ENCODE measurements at places on chromosomes 13 and 19.
A peak's percentile ranks its signal among the peaks of the same experiment; 100 is the strongest.

- no peak for DNase-seq
These were observed 1691.7 kb upstream of the PCDH20 start for GRCh38 chr13:63107179-63107943.

DNA sequence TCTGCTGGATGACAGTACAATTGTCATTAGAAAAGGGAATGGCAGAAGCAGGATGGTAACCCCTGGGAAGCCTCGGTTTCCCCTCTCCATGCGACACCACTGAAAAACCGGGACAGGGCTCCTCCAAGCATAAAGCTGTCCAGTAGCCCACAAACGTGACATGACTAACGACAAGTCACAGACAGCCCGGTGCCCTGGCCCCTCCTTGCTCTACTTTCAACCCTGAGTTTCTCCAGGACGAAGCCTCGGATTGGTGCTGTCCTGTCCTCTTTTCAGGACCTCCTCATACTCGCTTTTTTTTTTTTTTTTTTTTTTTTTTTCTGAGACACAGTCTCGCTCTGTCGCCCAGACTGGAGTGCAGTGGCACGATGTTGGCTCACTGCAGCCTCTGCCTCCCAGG is 16.3 kb downstream of the DPP9 start:
- DNase-seq = no peak

GRCh38 chr19:49861541-49862378 is 5.6 kb downstream of the PNKP start:
- no peak for DNase-seq

- no peak for DNase-seq
These were observed 222.6 kb upstream of the MAB21L1 start for GRCh38 chr13:35698911-35699576.

DNA sequence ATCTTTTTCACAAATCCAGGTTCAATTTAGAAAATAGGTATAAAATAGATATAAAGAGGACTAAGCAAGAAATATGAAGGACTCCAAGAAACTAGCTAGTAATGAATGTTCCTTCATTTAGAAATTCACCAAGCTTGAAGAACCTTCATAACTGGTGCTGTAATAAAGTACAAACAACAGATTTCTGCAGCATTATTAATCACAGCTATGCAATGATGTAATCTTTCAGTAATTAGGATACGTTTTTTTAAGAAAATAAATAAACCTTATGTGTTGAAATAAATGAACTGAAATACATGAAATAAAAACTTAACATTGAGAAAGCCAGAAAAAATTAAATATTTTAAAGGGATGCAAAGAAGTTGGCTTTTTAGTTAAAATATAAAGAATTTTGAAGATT is 236.1 kb downstream of the RGCC start:
- DNase-seq = no peak

- no peak for DNase-seq
These were observed 16.4 kb downstream of the KATNAL1 start for GRCh38 chr13:30290812-30291436.

DNA sequence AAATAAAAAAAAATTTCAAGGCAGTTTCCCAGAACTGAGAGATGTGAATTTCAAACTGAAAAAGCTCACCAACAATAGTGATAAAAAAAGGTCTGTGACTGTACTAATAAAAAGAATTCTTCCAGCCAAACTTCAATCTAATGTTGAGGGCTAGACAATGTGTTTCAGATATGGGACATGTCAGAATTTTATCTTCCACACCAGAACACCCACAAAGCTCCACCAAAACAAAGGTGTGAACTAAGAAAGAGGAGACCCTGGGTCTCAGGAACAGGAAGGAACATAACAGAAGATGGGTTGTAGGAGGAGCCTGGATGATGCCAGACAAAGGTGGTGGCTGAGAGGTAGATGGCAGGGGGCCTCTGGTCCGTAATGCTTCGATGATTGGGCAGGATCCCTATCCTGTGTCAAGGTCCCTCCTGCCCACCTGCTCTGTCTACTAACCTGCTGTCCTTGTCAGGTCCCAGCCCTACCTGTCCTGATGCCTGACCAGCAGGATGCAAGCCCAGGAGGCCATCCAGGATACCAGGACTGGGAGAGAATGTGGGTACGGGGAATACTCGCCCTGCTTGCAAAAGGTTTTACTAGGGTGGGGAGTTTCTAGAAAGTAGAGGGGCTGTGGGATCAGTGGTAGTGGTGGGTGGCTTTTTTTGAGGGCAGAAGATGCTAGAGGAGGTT is 4.5 kb downstream of the MZF1 start:
- peak; percentile 11 for DNase-seq

DNA sequence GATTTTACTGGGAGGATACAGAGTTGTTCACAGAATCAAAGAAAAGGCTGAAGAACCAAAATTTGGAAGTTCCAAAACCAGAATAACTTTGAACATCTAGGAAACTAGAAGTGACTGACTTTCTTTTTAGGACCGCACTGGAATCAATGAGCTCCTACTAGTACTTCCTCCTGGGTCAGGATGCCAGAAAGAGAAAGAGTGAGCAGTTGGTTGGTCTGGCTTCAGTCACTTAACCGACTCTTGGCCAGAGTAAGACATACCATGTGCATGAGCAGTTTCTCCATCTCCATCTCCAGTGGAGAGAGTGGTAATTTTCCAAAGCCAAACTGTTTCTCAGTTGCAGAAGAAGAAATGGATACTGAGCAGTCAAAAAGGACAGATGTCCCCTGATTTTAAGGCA is 27.1 kb upstream of the MTUS2 start:
- DNase-seq = no peak

DNA sequence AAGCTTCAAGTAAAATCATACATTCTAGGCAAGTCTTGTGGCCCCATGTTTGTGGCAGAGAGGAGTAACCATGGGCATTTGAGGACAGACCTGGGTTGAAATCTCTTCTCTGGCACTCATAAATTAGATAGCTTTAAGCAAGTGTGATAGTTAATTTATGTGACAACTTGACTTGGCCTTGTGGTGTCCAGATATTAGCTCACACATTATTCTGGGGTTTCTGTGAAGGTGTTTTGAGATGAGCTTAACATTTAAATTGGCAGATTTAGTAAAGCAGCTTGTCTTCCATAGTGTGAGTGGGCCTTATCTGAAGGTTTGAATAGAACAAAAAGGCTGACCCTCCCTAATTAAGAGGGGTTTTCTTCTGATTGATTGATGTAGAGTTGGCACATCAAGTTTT is 161.4 kb upstream of the SPRY2 start:
- no peak for DNase-seq

- no peak for DNase-seq
These were observed 22.2 kb downstream of the AP2S1 start for GRCh38 chr19:46828484-46828883.

GRCh38 chr19:21396893-21397572 is at the start of gene ZNF493:
Gene ZNF493 (plus strand): TSS chr19:21397133. CDS start chr19:21397238, 105 bp downstream.
- peak; percentile 91 for DNase-seq

GRCh38 chr19:39502640-39503417 is 4.1 kb downstream of the DLL3 start:
- DNase-seq = peak; percentile 79

- no peak for DNase-seq
These were observed 30.0 kb downstream of the HS6ST3 start for GRCh38 chr13:96119921-96120320.

DNA sequence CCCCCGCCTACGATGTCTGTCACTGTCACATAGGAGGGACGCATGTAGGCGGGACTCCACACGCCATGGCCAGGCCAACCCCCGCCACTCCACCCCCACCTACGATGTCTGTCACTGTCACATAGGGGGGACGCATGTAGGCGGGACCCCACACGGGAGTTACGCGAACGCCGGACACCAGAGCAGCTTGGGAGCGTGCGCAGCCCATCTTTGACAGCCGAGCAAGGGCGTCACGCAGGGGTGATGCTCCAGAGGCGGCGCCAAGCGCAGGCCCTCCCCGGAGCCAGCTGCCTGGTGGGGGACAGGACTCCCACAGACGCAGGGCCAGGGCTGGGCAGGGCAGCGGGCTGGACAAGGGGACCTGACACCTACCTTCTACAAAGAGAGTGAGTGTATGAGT is 20.0 kb downstream of the ZNF787 start:
- no peak for DNase-seq

- peak; percentile 86 for DNase-seq
These were observed 467 bp upstream of the CLN5 start for GRCh38 chr13:76991432-76991795.

GRCh38 chr13:28037399-28037798 is 48.9 kb upstream of the URAD start:
- DNase-seq = no peak

GRCh38 chr13:40940841-40941240 is 78.3 kb downstream of the ELF1 start:
- DNase-seq = no peak

DNA sequence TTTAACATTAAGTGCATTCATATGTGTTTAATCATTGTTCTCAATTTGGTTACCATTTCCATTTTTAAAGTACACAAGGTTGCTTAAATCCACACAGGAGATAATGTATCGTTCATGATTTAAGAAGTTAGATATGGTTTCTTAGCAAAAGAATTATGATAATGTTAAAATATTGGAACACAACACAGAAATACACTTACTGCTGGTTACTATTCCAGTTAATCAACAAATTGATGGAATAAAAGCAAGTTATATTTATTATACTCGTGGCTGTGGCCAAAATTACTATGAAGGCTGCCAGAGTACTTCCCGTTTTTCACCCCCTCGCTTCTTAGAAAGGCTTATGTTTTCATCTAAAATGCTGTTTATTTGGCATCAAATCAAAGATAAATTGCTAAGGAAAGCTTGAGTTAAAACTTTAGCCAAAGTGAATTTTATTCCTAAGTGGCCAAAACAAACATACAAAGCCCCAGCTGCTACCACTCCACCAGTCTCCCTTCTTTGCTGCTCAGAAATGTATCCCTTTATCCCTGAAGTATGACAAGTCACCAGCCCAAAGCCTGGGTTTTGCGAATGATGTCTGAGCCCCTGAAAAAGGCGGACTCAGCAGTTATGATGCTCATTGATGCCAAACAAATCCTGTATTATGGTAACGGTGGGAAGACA is 27.7 kb downstream of the LCP1 start:
- DNase-seq = no peak

- no peak for DNase-seq
These were observed 395.5 kb downstream of the EFNB2 start for GRCh38 chr13:106139942-106140341.

DNA sequence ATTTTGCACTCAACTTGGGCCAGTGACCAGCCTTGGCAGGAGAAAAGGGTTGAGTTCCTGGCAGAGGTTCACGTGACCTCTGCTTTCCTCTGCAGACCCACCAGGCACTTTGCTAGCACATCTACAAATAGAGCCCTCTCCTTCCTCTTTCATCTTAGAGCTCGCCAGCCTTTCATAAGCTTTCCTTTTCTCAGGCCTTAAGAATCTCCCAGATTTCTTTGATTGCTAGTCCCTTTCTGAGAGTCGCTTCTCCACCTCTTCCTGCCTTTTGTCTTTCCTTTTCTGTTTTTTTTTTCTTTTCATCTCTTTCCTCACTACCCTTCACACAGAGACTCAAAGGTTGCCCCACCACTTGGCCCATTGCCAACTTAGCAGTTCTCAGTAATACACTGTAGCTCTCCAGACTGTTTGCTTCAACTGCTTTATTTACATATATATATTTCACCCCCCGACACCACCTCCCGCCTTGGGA is 375.7 kb upstream of the SPRY2 start:
- no peak for DNase-seq

GRCh38 chr13:48561466-48562235 is 28.8 kb upstream of the RCBTB2 start:
- no peak for DNase-seq

DNA sequence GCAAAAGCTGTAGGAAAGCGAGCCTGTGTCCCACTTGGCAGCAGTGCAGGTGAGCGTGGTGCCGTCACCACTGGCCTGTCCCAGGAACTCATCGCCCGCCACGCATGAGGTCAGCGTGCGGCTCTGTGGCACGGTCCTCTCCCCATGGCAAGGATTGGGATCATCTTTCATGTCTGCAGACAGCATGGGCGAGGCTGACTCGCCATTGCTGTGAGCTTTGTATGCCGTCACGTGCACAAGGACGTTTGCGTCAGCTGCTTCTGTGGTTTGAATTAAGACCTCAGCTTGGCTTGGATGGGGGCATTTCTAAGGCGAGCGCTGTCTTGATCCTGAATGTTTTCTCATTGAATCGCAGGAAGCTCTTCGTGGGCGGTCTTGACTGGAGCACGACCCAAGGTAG is 9.8 kb downstream of the DAZAP1 start:
- no peak for DNase-seq

GRCh38 chr19:55166530-55167268 is at the start of gene DNAAF3:
Gene DNAAF3 (minus strand): TSS chr19:55166613. CDS start chr19:55166413, 200 bp downstream.
- DNase-seq = peak; percentile 86

DNA sequence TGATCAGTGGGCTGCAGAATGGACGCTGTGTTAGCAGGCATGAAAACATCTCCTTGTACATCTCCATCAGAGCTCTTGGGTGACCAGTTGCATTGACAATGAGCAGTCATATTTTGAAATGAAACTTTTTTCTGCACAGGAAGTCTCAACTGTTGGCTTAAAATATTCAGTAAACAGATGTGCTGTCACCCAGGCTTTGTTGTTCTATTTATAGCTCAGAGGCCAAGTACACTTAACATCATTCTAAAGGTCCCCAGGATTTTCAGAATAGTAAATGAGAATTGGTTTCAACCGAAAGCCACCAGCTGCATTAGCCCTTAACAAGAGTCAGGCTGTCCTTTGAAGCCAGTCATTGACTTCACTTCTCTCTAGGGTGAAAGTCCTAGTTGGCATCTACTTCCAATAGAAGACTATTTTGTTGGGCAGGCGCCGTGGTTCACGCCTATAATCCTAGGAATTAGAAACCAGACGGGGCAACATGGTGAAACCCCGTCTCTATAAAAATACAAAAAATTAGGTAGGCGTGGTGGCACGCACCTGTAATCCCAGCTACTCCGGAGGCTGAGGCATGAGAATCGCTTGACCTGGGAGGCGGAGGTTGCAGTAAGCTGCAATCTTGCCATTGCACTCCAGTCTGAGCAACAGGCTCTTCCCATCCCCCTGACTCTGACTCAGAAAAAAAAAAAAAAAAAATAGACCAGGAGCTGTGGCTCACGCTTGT is 7.9 kb upstream of the PDE4A start:
- DNase-seq = no peak

DNA sequence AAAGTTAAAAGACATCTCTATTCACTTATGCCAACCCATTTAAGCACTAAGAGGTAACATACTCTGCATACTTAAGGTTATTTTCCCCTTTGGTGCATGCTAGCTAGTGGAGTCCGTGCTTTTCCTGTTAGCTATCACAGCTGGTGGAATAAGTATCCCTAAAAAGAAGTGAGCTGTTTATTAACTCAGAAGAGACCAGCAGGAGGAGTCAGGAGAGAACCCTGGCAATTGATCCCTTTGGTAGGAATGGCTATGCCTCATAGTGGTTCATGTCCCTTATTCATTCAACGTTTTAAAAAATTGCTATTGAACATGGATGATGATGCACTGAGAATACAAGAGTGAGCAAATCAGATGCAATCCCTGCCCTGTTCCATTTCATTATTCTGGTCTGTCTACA is 12.4 kb upstream of the NEK5 start:
- DNase-seq = no peak

- no peak for DNase-seq
These were observed 8.6 kb downstream of the RPS9 start for GRCh38 chr19:54209058-54209810.
